CD4-positive, alpha-beta T cell treated with Interleukin-15 for 1 hour (primary cell): ENCODE measurements at places on chromosomes 1 and 21.

DNA sequence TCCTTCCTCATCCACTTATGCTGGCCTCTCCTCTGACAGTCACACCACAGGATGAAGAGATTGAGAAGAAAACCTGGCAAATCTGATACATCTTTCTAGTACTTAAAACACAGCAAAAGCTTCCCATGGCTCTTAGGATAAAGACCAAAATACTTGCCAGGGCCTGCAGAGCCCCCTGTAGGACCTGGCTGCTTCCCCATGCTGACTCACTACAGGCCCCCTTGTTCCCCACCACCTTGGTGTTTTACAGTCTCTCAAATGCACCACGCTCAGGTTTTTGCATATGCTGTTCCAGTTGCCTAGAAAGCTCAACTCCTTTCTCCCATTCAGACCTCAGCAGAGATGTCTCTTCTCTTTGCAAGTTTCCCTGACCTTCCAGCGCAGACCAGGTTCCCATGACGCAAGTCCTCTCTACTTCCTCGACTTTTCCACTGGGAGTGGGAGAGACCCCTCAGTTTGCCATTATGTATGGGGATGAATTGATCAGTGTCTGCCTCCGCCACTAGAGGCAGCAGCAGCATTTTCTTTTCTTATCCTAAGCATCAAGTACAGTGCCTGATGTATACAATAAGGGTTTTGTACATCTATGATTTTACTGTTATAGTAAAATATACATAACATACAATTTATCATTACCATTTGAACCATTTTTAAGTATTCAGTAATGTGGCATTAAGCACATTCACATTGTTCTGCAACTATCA is 113.8 kb upstream of the C8B start:
- no peak for DNase-seq

- DNase-seq, result no peak
Measured at GRCh38 chr1:168392958-168393549, 112.4 kb downstream of the TBX19 start.

GRCh38 chr1:200366577-200367253 is 43.1 kb downstream of the ZNF281 start:
- no peak for DNase-seq

GRCh38 chr21:30447056-30447455 is 7.0 kb downstream of the KRTAP15-1 start:
- DNase-seq, result no peak

DNA sequence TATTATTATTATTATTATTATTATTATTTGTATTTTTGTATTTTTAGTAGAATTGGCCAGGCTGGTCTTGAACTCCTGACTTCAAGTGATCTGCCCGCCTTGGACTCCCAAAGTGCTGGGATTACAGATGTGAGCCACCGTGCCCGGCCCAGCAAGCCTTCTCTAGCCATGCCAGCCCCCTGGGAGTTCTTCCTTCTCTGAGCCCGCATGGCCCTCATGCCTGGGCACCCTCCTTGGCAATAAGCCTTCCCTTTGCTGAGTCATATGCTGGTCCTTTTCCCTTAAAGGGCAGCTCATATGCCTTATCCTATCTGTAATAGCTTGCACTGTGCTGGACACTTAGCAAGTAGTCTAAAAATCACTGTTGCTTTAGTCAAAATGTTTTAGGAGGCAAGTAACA is 8.5 kb upstream of the NBL1 start:
- DNase-seq, result no peak
